Stimulated activated CD4-positive, alpha-beta T cell treated with anti-CD3 and anti-CD28 coated beads, TNF-alpha, amount 100 ng/mL, for 4 hours (primary cell): ENCODE measurements at places on chromosomes 3 and 15.

DNA sequence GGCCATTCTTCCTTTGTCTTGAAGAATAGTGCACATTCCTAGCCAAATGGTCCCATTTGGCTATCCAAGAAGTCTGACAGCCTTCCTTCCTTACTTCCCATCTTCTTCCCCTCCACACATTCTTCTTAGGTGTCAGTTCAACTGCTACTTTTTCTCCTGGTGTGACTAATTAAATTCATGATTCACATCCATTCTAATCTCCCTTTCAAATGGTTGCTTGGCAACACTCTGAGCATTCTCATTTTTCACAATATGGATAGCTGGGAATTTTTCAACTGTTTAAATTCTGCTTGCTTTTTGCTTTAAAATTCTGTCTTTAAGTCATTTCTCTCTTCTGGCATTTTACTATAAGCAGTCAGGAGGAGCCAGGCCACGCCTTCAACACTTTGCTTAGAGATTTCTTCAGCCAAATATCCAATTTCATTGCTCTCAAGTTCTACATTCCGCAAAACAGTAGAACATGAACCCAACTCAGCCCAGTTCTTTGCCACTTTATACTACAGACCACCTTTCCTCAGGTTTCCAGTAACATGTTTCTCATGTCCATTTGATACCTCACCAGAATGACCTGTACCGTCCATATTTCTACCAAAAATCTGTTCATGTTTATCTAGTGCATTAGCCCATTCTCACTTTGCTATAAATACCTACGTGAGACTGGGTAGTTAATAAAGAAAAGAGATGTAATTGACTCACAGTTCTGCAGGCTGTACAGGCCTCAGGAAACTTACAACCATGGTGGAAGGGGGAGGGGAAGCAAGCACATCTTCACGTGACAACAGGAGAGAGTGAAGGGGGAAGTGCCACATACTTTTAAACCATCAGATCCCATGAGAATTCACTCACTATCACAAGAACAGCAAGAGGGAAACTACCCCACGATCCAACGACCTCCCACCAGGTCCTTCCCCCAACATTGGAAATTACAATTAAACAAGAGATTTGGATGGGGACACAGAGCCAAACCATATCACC, 31.9 kb upstream of the MCF2L2 start:
- DNase-seq, result no peak

DNA sequence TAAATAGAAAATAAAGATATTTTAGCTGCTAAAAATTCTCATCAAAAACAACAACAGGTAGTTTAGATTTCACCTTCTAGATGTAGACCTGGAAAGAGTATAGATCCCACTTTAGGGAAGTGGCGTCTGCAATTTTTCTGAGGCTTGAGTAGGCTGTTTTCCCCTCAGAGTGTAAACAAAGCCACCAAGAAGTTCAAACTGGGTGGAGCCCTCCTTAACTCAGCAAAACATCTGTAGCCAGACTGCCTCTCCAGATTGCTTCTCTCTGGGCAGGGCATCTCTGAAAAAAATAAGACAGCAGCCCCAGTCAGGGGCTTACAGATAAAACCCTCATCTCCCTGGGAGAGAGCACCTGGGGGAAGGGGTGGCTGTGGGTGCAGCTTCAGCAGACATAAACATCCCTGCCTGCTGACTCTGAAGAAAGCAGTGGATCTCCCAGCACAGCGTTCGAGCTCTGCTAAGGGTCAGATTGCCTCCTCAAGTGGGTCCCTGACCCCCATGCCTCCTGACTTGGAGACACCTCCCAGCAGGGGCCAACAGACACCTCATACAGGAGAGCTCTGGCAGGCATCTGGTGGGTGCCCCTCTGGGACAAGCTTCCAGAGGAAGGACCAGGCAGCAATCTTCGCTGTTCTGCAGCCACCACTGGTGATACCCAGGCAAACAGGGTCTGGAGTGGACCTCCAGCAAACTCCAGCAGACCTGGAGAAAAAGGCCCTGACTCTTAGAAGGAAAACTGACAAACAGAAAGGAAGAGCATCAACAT, 259.6 kb downstream of the STXBP5L start:
- no peak for DNase-seq

DNA sequence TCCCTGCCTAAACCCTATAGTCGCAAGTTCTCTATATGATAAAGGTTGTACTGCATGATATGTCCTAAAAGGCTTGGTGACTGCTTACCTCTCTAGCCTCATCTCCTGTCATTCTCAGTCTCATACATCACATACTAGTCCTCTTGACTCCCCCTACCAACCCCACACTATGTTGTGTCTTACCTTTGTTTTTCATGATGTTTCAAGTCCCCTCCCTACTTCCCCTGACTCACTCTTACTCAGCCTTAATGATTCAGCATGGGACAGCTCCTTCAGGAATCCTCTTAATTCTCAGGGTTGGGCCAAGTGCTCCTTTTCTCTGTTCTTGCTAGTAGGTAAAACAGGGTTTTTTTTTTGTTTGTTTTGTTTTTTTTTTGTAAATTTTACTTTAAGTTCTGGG, 49.6 kb downstream of the SLMAP start:
- DNase-seq, result no peak

DNA sequence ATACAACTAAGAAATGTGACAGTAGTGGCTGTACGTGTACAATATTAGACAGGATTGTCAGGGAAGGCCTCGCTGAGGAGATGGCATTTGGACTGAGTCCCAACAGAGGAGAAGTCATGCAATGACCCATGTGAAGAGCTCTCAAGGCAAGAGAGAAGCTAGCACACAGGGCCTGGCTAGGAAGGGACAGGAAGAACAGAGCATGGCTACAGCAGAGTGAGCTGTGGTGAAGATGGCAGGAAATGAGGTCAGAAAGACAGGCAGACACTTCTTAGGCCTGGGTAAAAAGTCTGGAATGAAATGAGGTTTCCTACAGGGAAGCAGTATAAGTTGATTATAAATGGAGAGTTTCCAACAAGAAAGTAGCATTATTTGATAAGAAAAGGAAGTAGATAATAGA, 33.2 kb upstream of the LEKR1 start:
- no peak for DNase-seq

GRCh38 chr3:171283848-171284222, 176.4 kb downstream of the TNIK start:
- DNase-seq, result no peak
